Left ventricle myocardium superior (tissue), 1 donor: ENCODE measurements at places on chromosomes 13 and 19. TPM values are rescaled to one million over a fixed set of nuclear protein-coding genes. Genes with fewer than 3 reads are reported as not detected.

GRCh38 chr19:11223200-11223599 lies 16.2 kb upstream of the ANGPTL8 start:
- no peak for DNase-seq

DNA sequence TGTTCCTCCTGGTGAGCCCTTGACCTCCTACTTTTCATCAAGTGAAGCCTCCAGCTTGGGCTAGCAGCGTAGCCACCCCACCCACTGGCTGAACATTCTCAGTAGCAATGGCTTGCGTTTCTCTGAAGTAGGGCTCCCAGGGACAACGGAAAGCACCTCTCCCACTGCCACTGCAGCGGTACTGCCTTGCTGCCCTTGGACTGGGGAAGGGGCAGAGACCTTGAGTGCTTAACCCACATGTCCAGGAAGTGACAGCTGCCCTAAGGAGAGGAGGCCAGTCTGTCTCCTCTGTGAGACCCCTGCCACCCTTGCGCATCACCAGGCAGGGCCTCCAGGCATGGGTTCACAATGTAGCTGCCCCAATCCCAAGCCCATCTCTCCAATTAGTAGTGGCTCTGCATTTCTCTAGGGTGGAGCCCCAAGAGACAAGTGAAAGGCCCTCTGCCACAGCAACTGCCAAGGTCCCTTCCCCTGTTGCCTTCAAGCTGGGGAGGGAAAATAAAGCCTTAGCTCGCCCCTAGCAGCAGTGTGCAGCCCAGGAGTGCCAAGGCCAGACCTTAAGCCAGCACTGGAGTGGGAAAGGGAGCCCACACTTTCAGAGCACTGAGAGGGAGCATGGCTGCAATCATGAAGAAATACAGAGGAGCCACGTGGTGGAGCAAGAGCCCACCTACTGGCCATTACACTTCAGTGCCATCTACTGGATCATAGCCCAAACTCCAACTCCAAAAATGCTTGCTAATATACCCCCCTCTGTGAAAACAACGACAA lies 175.9 kb upstream of the TRPC4 start:
- no peak for DNase-seq

GRCh38 chr19:18234194-18234593 lies 8.0 kb upstream of the PDE4C start:
- no peak for DNase-seq

LHB gene
- not detected for total RNA-seq

DNA sequence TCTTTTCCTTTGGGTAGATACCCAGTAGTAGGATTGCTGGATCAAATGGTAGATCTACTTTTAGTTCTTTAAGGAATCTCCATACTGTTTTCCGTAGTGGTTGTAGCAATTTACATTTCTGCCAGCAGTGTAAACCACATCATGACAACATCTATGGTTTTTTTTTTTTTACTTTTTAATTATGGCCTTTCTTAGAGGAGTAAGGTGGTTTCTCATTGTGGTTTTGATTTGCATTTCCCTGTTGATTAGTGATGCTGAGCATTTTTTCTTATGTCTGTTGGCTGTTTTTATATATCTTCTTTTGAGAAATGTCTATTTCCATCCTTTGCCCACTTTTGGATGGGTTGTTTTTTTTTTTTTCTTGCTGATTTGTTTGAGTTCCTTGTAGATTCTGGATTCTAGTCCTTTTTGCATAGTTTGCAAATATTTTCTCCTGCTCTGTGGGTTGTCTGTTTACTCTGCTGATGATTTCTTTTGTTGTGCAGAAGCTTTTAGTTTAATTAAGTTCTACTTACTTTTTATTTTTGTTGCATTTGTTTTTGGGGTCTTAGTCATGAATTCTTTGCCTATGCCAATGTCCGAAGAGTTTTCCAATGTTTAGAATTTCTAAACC lies 38.8 kb downstream of the TDRD3 start:
- no peak for DNase-seq
